Activated CD4-positive, alpha-beta T cell treated with anti-CD3 and anti-CD28 coated beads for 48 hours (primary cell): ENCODE measurements at places on chromosomes 2 and 18.

DNA sequence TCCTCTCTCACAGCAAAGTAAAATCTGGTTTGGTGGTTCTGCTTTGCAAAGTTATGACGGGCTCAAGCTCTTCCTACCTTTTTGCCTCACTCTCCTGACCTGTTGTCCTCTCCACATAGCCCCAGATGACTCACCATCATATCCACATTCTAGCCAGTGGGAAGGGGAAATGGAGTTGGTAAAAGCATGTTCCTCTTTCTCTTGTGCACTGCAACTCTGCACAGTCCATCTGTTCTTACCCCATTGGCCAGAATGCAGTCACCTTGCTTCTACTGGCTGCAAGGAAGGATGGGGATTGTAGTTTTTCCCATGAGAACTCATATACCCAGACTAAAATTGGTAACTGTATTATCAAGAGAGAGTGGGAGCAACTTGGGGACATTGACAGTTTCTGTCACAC is 50.4 kb upstream of the SMIM21 start:
- no peak for DNase-seq

- no peak for DNase-seq
These were observed 50.4 kb downstream of the PTPN4 start for GRCh38 chr2:119810049-119810630.

GRCh38 chr2:71702071-71702970 is 249.0 kb downstream of the DYSF start:
- no peak for DNase-seq

- DNase-seq, result no peak
These were observed 18.6 kb upstream of the CTLA4 start for GRCh38 chr2:203849010-203849409.

GRCh38 chr2:2834105-2834504 is 503.0 kb upstream of the MYT1L start:
- no peak for DNase-seq

GRCh38 chr18:40864846-40865245 is 1090.2 kb upstream of the PIK3C3 start:
- no peak for DNase-seq

GRCh38 chr2:182597570-182598295 is 118.3 kb upstream of the DNAJC10 start:
- DNase-seq, result no peak
